ENCODE measurements at places on chromosomes 2 and 18. TPM values are rescaled to one million over a fixed set of nuclear protein-coding genes. Genes with fewer than 3 reads are reported as not detected.

The CHRNG gene
- 6.9 TPM for total RNA-seq

The FAM136A gene
- total RNA-seq, result 20.0 TPM

The SKOR2 gene
- not detected for total RNA-seq

The RAPGEF4 gene
- total RNA-seq, result 0.92 TPM

The TRIM43B gene
- not detected for total RNA-seq

The CCDC178 gene
- total RNA-seq, result not detected

The FMNL2 gene
- 9.1 TPM for total RNA-seq

The DTNA gene
- total RNA-seq, result 103 TPM

The CGREF1 gene
- 15.8 TPM for total RNA-seq

The DNER gene
- total RNA-seq, result 0.15 TPM

The LDAH gene
- 1.9 TPM for total RNA-seq

The NEU2 gene
- not detected for total RNA-seq

The SGPP2 gene
- 0.29 TPM for total RNA-seq

The HOXD13 gene
- total RNA-seq, result not detected

The LAMA3 gene
- 1.8 TPM for total RNA-seq

The RTP5 gene
- not detected for total RNA-seq

The RASGRP3 gene
- 19.7 TPM for total RNA-seq

The KANSL3 gene
- total RNA-seq, result 55.3 TPM

The DUSP19 gene
- total RNA-seq, result 2.5 TPM

The ANTXR1 gene
- total RNA-seq, result 21.0 TPM

The ANKRD39 gene
- total RNA-seq, result 94.4 TPM

The CXCR1 gene
- 0.69 TPM for total RNA-seq

All from psoas muscle (tissue), 8 donors.